ENCODE measurements at places on chromosomes 5 and 9.

GRCh38 chr9:13284011-13284410 is 4.5 kb upstream of the MPDZ start:
- DNase-seq = no peak

DNA sequence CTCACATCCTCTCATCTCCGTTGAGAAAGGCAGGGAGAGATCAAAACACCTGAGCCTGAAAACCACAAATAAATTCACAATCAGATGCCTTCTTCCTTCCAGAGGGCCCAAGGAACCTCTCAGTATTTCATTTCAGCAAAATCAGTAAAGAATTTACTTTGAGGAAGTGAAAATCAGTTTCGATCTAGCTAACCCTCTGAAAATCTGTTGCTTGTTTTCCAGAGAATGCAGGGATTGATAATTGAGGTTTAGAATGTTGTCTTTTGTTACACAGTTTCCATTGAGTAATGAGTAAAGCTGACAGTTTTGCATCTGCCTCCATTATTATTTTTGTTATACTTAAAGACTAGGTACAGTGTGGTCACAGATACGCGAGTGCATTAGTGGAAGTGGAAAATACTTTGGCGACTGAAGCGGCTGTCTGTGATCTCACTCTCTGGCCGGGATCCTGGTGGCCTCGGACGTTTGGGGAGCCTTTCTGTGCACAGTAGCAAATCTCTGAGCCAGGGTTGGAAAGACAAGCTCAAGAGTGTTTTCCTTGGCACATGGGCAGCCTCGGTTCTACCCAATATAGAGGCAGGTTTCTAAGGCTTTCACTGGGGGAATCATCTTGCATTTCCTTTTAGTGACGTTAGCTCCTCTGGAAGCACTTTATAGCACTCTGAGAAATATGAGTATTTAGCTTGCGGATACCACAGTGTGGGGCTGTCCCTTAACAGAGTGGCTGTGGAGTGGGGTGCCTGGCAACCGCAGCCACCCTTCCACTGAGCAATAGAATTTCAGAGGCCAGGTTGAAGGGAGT is 32.2 kb upstream of the ANGPTL2 start:
- DNase-seq = no peak

DNA sequence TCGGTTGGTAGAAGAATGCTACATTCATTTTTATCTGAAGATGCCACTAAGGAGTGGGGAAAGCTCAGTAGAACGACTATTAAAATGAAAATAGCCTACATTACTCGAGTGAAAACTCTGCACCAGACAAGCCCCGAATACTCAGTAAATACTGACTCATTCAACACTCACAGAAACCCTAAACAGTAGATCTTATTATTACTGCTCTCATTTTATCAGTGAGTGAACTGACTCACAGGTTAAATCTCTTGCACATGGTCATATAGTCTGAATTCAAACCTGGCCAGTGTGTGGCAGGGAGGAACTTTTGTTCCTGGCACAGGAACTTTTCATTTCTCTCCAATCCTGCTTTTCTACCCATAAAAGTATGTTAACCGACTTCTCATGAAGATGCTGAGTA is 9.6 kb upstream of the PAPPA start:
- no peak for DNase-seq

DNA sequence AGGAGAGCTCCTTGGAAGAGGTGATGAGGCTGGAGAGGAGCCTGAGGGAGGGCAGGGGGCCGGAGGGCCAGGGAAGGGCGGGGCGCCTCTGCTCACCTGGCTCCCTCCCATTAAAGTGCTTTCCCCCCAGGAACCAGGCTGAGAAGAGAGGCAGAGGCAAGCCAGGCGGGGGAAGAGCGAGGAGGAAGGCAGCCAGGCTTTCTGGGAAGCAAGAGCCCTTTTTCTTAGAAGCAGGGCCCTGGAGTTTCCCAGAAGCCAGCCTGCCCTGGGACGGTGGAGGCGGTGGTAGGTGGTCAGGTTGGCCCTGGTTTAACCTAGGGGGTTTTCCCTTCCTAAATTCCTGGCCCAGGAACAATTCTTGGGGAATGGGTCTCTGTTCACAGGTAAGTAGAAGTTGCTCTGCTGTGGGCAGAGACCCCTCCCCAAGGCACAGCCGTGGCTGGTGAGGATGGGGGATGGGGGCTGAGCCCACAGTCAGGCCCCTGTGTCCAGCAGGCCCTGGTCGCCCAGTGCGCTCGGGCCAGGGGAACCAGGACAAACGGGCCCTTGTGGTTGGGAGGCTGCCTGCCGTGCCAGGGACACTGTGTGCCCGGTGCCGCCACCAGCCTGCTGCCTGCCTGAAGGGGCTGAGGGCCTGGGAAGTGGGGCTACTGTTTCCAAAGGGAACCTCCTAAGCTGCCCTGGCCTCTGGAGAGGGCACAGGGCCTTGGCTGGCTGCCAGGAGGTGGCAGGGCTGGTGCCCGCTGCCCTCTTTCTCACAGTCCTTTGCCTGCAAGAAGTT is 16.6 kb upstream of the RALGDS start:
- DNase-seq = no peak

DNA sequence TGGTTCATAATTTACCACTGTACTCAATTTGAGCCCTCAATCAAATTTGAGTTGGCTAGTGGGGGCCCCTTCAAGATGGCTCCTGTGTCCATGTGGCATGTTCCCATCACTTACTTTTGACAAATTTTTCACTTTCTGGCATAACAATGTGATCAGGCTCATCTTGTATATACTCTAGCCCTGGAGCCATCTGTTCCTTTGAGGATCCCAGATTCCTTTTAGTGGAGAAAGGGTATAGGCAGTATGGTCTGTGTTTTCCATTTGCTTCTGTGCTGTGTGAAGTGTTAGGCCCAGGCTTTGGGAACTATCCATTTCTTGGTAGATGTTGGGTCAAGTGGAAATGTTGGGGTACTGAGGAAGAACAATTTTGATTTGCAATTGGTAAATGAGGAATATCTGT is 45.7 kb downstream of the SH3GL2 start:
- DNase-seq = no peak

DNA sequence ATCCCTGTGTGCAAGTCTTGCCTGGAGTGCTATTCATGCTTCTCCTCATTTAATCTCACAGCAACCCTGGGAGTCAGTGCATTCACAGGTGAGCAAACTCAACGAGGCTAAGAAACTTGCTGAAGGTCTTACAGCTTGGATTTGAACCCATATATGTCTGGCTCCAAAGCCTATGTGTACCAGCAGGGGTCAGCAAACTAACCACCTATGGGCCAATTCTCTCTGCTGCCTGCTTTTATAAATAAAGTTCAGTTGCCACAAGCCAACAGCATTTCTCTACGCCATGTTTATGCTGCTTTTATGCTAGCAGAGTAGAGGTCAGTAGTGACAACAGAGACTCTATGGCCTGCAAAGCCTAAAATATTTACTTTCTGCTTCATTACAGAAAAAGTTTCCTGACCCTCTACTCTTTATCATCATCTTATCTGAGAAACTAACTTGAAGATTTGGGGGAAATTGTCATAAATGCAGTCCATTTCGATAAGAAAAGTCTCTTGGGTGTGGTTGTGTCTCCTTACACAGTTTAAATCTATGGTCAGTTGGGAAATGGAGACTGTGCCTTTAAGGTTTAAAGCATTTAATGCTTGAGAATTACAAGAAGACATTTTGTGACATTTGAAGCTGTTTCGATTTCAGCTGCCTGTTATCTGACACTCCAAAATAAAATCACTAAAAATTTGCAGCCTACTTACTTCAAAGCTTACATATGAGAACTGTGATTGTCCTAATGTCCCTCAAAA is 137.7 kb downstream of the PRELID2 start:
- no peak for DNase-seq

- DNase-seq = no peak
Measured at GRCh38 chr9:137907776-137908175, 30.2 kb downstream of the CACNA1B start.

DNA sequence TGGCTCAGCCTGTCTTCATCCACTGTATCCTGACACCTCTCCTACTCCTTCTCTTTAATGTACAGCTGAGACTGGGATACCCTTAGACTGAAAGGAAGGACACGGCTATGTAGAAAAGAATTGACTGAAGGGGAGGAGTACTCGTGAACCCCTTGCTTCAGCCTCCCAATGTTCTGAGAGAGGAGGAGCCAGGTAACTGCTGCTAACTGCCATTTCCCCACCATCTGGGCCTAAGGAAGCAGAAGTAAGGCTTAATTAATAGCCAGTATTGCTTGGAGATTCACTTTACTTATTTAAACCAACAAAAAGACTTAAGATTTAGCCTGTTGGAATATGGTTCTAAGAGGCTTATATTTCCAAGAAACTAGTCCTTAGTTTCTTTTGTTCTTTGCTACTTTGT is 18.8 kb upstream of the RGS3 start:
- DNase-seq = no peak

DNA sequence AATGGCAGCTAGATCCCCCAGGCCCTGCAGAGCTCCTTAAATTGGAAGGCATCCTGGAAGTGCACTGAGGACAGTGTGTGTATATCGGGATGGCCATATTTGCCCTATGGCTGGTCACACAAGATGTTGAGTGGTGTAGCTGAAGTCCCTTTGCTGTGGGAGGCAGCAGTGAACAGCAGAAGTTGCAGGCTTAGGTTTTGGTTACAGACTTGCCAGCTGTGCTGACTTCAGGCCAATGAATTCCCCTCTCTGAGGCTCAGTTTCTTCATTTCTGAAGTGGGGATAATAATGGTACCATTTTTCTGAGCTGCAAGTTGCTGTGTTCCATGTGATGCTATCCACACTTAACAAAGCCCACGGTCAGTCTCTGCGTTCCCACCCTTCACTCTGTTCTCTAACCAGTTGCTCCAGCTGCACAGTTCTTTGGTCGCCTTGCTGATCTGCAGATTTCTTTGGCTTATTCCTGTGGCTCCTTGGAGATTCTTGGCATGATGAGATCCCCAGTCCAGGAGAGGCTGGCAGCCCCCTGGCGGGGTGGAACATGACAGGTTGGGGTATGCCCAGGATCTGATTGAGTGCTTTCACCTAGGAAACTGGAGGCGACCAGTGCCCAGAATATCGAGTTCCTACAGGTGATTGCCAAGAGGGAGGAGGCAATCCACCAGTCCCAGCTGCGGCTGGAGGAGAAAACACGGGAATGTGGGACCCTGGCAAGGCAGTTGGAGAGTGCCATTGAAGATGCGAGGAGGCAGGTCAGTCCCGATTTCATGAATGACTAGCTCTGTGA is 6.5 kb upstream of the GLE1 start:
- no peak for DNase-seq

GRCh38 chr5:132099076-132099748 is 25.6 kb downstream of the CSF2 start:
- no peak for DNase-seq

GRCh38 chr9:131222460-131222859 is 53.9 kb downstream of the FAM78A start:
- no peak for DNase-seq

- no peak for DNase-seq
Measured at GRCh38 chr9:116589392-116590354, 97.4 kb upstream of the TRIM32 start.

GRCh38 chr5:129988453-129988852 is 84.2 kb downstream of the CHSY3 start:
- DNase-seq = no peak

DNA sequence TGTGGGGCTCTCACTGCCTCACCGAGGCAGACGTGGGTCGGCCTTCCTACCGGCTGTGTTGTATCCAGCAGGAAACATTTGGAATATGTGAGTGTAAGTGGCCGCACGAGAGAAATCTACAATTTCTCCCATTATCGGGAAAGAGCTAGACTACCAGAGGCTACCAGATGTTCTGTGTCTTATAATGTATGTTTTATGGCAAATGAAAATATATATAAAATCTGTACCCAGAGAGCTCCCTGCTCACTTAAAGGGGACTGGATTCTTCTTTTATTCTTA is 69.5 kb upstream of the PITX1 start:
- DNase-seq = no peak

DNA sequence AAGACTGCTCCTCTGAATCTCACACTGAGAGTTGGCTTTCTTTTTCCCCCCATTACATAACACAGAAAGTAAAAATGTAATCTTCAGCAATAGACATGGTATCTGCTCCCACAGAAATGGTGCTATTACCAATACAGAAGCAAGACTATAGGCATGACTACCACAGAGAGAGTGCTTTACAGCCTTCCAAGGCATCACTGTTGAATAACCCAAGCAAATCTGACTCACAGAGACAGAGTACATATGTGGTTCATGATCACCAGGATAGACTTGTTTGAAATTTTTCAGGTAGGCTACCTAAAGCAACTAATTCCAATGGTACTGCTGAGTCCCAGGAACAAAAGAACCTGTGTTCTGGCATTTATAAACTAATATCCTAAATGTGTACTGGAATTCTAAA is 1373.4 kb upstream of the C9orf72 start:
- DNase-seq = no peak

DNA sequence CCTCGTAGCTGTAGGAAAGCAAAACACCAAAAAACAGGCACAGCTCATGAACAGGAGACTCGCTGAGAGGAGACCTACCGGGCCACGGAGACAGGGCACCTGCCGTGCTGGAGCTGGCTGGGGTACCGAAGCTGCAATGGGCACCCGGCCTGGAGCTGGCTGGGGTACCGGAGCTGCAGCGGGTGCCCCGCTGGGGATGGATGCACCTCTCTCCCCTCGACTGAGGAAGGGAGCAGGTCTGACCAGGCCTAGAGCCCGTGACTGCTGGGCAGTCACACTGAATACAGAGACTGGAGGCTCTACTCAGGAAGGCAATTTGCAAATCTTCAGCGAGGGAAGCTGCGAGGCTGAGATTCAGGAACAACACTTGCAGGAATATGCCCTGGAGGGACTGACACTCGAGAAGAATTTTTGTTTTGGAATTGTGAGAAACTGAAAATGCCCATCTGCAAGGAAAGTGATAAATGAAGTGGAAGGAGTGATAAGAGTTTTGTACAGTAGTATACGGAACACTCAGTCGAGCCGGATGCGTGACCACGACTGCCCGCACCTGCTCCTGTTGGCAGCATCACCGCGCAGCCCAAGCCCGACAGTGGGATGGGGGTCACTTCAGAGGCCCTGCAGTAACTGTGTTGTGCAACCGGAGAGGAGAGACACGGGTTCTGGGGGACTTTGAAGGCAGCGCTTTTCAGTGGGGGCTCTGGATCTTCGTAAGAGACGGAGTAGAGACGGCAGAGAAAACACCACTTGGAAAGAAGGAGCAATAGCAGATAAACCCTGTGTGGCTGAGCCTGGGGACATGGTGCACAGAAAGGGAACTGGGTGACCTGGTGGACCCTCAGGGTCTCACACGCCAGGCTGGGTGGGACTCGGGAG is 27.9 kb upstream of the LPCAT1 start:
- no peak for DNase-seq

- DNase-seq = no peak
Measured at GRCh38 chr5:76718381-76718832, 2.5 kb downstream of the F2R start.

- DNase-seq = no peak
Measured at GRCh38 chr9:2621722-2622460, at the start of gene VLDLR. Gene VLDLR (plus strand): TSS chr9:2621787. CDS start chr9:2622190, 403 bp downstream.

DNA sequence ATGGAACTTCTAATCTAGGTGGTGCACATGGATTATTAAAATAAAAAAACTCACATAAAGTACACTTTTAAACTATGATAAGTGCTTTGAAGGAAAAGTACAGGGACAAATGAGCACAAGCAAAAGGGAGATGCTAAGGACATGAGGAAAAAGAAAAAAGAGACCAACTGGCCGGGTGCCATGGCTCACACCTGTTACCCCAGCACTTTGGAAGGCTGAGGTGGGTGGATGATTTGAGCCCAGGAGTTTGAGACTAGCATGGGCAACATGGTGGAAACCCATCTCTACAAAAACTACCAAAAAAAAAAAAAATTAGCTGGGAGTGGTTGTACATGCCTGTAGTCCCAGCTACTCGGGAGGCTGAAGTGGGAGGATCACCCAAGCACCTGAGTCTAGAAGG is 67.1 kb downstream of the SH3TC2 start:
- no peak for DNase-seq
